Type B pancreatic cell (in vitro differentiated cells): ENCODE measurements at places on chromosomes 4 and X. TPM values are rescaled to one million over a fixed set of nuclear protein-coding genes. Genes with fewer than 3 reads are reported as not detected.
A peak's percentile ranks its signal among the peaks of the same experiment; 100 is the strongest.

DNA sequence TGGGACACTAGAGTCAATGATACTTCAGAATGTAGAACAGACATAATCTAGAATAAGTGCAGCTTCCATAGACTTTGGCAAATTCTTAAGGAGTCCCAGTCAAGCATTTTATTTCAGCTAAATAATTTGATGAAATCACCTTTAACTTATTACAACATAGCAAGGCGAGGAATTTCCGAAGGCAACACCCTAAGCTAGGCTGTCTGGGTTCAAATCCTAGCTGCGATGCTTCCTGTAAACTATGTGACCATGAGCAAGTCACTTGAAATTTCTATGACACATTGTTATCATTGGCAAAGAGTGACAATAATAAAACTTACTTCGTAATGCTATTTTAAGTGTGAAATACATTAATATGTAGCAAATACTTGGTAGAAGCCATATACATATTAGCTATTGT lies 679.1 kb downstream of the DMD start:
- peaks cover 13% of the 10 kb centered on the region for H3K4me1 ChIP-seq
- DNase-seq, result no peak
- no peaks in the 10 kb centered on the region for H3K36me3 ChIP-seq
- no peak overlapping the region for H3K4me3 ChIP-seq

DNA sequence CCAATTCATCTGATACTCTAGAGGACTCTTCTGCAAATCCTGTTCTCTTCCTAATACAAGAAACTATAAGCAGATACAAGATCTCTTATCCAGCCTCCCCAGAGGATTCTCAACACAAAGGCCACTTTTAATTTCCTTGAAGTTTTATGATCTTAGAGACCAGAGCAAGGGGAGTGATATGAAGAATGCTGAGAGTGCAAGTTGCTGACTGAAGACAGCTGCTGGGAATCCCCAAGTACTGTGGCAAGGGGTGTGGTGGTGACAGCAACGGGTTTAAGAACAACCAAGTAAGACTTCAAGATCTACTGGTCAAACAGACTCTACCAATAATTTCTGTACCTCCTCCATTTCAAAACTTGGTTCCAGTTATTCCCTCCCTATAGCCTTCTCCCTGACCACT lies 7.0 kb downstream of the AMMECR1 start:
- DNase-seq, result no peak
- no peaks in the 10 kb centered on the region for H3K27me3 ChIP-seq
- H3K36me3 ChIP-seq, result peaks cover 11% of the 10 kb centered on the region
- H3K4me1 ChIP-seq, result peaks cover 39% of the 10 kb centered on the region

DNA sequence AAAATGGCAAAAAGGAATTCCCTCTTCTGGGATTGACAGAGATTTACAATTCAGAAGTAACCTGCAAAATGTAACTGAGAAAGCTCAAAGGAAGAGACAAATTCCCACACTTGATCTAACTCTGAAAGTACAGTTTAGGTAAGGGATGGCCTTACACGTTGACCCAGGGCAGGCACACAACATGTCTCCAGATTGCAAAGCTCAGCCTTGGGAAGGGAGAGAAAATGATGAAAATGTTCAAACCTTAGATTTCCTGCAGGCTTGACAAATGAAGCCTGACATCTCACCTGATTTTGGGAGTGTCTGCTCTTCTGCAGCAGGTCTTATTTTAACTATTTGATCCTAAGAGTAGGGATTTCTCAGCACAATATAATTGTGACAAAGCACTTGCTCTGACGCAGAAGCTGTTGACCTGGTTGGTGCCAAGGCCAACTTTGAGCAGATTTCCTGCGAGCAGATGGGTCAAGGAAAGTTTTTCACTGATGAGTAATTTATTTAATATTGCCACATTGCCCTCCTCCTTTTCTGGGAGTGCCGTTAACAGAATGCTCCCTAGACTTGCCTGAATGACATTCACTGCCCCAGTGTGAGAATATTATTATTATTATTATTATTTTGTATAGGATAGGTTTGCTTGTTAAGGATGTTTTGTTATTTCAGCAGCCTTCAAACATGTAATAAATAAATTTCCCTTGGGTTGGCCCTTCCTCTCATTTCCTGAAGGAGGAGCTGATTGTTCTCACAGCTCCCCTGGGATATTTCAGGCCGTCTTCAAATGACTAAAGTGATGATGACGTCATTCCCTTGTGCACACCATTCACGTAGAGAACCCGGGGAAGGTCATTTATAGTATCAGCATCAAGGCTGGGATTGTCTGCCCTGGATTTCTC lies 157.1 kb downstream of the VEGFC start:
- no peak for DNase-seq
- no peaks in the 10 kb centered on the region for H3K36me3 ChIP-seq
- no peak overlapping the region for H3K27ac ChIP-seq
- no peaks in the 10 kb centered on the region for H3K4me1 ChIP-seq
- H3K4me3 ChIP-seq, result no peak overlapping the region

DNA sequence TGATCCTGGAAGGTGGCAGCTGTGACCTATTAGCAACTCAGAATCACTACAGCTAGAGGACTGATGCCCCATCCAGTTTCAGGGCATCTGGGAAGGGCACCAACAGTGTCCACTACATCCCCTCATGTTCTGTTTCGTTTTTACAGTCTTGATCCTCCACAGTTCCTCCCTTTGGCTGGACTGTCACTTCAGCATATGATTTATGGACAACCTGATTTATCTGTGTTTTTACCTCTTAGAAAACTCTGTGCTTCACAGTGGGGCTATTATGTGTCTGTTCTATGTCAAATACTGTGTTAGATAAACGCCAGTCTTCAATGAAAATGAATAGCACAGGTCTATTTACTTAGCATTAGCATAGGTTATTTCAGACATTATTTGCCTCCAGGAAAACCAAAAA lies 63.1 kb upstream of the GRPR start:
- H3K27ac ChIP-seq, result peak overlapping the region; percentile 27
- H3K27me3 ChIP-seq, result no peaks in the 10 kb centered on the region
- DNase-seq, result no peak
- H3K4me1 ChIP-seq, result no peaks in the 10 kb centered on the region
- no peaks in the 10 kb centered on the region for H3K36me3 ChIP-seq

The CDS1 gene
- 15.1 and 39.7 TPM in 2 replicates for total RNA-seq
